ENCODE measurements at places on chromosomes 4 and X. TPM values are rescaled to one million over a fixed set of nuclear protein-coding genes. Genes with fewer than 3 reads are reported as not detected.

Gene DGKK
- 0.03 TPM for total RNA-seq

- DNase-seq: peak; percentile 49
Measured at GRCh38 chr4:19030048-19030447, 1008.5 kb upstream of the LCORL start.

Gene USP17L10
- total RNA-seq: not detected

Gene NMU
- total RNA-seq: 2.6 TPM

Gene LNX1
- total RNA-seq: 4.0 TPM

DNA sequence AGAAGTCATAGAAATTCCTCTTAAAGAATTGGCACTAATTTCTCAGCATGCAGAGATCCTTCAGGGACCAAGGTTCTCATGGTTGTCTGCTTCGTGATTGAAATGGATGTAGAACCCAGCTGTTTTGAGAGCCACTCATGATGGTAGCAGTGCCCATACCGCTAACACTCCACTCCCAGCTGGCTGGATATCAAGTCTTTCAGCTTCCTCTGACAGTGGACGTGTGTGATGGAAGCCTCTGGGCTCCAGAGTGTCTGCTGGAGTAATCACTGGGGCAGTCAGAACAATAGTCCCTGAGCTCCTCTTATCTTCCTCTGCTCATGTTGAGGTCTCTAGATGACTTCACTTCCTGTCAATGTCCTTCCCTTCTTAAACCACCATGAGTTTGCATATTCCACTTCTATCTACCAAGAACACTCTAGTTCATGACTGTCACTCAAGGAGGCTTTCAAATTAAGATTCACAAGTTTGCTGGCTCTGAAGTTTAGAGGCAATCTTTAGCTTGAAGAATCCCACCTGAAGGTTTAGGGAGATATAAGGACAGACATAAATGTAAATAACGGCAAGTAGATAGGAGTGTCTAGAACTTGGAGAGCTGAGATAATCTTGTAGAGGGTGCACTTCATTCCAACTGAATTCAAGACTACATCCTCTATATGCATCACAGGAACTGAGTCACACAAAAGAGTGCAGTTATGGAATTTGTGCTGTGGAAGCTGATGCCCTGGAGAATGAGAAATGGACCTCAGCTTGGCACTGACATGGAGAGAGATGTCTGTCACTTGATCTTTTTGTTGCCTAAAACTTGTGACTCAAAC lies 64.5 kb upstream of the WDR1 start:
- DNase-seq: no peak

DNA sequence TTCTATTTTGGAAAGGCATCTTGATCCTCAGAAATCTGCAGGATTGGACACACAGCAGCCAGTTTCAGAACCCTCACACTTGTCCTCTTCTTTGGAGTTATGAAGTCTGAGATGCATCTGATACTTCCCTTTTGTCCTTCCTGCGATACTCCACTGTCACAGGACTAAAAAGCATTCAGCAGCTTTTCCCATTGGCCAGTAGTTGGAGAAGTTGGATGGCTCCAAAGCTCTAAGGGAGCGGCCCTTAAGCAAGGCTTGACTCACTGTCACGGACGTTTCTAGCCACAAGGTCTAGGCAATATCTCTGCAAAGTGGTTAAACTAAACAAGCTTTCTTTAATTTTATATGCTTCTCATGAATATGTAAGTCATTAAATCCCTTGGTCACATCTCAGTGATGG lies 417.0 kb downstream of the AFF2 start:
- DNase-seq: no peak

GRCh38 chr4:141348125-141348524 lies 127.4 kb downstream of the ZNF330 start:
- no peak for DNase-seq

DNA sequence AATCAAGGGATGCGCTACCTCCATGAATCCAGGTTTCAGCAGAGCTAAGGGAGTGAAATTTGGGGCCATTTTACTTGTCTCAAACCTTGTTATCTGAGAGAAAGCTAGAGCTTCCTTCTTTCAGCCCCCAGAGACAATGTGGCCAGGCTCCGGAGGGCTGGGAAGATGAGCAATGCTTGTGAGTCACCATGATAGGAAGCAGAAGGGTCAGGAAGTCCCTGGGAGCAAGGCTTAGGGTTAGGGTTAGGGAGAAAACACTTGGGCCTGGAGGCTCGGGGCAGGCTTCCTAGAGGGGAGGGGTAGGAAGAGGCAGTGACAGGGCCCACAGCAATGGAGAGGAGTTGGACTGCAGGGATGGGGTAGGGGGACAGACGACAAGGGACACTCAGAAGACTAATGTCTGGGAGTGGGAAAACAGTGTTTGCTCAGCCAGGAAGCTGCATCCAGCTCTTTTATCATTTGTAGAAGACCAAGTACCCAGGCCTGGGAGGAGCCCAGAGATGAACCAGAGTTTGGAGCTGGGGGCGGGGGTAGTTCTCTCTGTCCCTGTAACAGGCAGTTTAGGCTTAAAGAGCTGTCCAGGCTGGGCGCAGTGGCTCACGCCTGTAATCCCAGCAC lies 16.4 kb upstream of the PORCN start:
- DNase-seq: no peak

DNA sequence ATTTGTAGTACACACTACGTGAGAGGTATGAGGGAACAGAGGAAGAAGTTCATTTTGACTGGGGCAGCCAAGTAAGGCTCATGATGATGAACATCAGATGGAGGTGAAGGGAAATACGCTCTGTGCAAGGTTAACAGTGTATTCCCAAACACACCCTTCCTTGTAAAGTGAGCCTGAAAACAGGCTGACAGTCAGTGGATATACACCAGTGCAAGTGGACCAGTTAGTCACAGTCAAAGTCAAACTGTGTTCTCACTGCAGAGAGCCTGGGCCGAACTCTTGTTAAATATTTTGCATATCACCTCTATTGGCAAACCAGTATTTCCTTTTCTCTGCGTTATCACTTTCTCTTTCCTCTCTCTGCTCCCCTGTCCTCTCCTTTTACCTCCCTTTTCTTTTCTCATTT lies 23.4 kb upstream of the RHOH start:
- no peak for DNase-seq

GRCh38 chr4:56762484-56763250 lies 58.8 kb downstream of the SPINK2 start:
- no peak for DNase-seq

DNA sequence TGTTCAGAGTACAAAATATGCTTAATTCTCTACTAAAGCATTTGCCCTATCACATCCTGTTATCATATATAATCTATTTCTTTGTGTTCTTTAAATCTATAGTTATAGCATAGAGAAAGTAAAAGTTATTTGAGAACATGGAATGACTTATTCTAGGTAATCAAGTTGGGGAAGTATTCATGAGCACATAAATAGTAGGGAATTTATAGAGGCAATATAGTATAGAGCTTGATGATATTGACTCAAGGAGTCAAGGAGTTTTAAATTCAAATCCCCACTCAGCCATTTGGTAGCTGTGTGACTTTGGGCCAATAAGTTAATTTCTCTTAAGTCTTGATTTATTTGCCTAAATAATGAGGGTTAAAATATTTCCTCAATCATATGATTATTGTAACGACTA lies 37.5 kb downstream of the PPP1R2C start:
- no peak for DNase-seq

DNA sequence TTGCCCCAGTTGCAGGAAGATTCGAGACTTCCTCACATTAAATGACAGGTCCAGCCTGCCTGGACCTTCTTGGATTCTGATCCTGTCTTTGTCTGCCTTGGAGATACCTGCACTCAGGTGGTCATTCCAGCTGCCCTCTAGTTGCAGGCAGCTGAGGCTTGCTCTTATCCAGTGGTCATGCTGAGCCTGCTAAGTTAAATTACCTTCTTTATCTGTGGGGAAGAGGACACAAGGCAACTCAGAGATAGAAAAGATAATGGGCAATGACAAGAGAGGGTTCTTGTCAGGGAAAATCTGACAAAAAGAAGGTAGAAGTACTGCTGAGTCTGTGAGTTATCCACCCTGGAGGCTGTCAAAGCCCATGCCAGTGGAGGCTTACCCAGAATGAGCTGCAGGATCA lies 401.4 kb downstream of the MID1IP1 start:
- no peak for DNase-seq

DNA sequence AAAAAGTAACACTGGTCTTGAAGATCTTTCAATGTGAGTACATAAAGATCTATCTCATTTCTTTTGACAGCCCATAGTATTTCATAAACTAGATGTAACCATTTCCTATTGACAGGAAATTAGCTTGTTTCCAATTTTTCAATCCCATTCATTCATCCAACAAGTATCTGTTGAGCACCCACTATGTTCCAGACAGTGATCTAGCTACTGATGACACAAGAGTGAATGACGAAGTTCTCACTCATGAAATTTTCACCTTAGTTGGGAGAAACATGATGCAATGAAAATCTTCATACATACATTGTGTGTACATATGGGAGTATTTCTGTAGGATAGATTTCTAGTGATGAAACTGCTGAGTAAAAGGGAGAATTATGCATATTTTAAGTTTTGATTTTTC lies 1.7 kb downstream of the CD38 start:
- no peak for DNase-seq

Gene GAB3
- 12.8 TPM for total RNA-seq

DNA sequence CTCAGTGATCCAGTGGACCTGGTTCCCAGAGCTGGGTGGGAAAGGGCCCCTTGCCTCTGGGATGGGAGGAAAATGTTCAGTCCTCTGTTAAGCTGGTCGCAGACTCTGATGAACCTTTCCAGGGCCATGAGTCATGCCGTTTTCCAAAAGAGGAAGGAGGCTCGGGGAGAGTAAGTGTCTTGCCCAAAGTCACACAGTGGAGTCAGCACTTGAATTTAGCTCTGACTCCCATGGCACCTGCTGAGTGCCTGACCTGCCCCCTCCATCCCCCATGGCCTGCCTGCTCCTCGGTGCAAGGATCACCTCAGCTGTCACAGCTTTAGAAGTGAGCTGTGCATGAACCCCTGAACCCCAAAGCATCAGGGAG lies 14.0 kb upstream of the KIAA0232 start:
- no peak for DNase-seq

GRCh38 chr4:77430847-77431246 lies 174.8 kb upstream of the CXCL13 start:
- DNase-seq: no peak

GRCh38 chrX:21745756-21746155 lies 12.2 kb downstream of the SMPX start:
- no peak for DNase-seq

DNA sequence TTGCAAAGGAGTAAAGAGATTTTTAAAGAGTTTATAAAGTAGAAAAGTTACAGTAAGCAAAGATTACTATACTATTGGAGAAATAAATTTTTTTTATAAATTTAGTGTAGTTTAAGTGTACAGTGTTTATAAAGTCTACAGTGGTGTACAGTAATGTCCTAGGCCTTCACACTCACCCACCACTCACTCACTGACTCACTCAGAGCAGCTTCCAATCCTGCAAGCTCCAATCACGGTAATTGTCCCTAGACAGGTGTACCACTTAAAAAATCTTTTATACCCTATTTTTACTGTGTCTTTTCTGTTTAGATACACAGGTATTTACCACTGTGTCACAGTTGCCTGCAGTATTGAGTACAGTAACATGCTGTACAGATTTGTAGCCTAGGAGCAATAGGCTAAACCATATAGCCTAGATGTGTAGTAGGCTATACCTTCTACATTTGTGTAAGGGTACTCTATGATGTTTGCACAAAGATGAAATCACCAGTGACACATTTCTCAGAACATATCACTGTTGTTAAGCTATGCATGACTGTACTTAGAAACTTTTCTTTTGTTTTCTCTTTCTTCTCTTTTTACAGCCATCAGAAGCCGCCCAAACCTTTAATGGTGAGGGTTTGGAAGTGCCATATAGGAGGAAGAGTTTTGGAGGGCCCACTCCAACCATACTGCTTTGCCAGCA lies 11.8 kb upstream of the SH3RF1 start:
- DNase-seq: no peak

DNA sequence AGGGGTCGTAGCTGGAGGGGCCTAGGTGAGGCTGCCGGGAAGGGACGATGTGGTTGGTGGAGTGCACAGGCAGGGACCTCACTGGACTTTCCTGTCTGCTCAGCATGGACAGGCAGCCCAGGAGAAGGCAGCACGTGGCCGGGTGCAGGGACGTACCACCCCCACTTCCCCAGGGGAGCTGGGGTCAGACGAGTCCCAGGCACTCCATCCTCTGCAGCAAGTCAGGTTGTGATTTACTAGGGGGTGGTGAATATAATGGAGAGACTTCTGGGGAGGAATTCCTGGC lies 1.5 kb upstream of the CTBP1 start:
- DNase-seq: no peak

DNA sequence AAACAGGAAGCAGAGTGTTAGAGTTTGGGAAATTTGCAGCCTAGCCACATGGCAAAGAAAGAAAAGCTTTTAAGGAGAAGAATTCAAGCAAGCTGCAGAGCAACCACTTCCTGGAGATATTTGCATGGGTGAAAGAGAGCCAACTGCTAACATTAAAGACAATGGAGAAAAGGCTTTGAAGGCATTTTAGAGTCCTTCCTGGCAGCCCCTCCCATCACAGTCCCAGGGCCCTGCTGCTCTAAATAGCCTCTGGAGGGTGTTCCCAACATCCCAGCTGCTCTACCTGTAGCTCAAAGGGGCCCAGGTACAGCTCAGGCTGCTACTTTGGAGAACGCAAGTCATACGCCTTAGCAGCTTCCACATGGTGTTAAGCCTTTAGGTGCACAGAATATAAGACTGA lies 235.9 kb upstream of the FMR1 start:
- DNase-seq: no peak

GRCh38 chr4:170242471-170242870 lies 152.7 kb upstream of the AADAT start:
- DNase-seq: no peak

Gene SMR3A
- total RNA-seq: not detected
